ENCODE measurements at places on chromosomes 3 and 15.

GRCh38 chr3:133662278-133662651 lies 524 bp upstream of the TOPBP1 start:
- DNase-seq, result peak; percentile 63

DNA sequence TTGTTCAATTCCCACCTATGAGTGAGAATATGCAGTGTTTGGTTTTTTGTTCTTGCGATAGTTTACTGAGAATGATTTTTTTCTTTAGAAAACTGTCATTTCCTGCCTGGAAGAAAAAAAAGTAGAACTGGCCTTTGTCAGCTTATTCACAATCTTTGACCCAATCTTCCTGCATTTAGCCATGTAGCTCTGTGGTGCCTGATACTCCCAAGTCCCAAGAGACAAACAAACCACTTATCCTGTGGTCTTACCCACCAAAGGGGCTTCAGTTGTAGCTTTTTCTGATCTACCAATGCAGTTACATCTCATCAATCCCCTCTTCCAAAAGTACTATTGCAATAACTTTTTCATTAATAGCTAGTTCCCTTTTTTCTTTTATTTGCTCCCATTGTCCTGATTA lies 444.6 kb downstream of the GRM7 start:
- DNase-seq, result no peak

DNA sequence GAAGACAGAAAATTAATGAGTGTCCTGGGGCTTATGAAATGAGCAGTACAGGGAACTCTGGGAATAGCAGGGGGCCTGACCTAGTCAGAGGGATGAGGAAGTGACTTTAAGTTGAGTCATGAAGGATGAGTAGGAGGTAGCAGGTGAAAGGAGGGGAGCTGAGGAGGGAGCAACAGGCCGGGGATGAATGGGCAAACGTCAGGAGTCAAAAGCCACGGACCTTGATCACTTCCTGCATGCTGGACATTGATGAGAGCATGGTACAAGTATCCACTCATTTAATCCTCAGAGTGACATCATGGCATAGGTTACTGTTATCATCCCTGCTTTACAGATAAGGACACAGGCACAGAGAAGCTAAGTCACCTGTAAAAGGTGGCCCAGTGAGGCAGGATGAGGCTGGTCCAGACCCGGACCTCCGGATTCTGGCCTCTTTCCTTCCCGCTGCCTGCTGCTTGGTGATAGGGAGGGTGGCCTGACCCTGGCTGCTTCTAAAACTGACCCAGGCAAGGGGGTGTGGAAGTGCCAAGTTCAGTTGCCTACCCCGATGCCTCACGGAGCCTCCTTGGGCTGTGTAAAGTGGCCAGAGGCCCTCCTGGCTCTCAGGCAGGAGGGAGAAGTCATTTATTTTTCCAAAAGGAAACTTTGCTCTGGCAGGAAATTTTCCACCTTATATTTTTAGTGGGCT lies 7.6 kb downstream of the CORO2B start:
- DNase-seq, result no peak

DNA sequence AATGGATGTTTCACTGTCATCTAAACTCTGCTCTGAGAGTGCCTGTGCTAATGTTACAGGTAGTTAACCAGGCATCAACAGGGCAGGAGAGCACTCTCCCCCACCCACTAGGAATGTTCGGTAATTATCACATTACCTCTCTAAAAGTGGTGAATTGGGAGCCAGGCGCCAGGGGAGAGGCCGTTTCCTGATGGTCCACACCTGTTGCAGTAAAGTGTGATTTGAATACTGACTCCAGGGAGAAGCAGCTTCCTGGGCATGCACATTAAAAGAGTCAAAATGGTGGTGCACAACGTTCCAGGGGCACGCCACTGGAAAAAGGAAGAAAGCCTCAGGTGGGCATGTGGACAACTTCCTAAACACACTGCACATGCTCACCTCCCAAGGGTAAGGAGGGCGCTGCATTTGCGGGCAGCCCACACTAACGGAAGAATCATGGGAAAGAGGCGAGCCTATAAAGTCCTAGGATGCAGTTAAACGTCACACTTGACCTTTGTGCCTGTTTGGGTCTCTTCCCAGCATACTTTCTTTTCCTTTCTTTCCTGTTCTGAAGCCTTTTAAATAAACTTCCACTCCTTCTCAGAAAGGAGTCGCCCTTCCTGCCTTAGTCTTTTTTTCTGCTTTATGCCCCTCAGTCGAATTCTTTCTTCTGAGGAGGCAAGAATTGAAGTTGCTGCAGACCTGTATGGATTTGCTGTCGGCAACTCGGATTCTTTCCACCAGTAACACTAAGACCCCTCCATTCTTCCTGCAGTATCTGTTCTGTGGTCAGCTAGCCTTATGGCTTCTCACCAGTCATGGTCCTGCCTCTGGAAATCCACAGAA lies 28.9 kb upstream of the GPD1L start:
- no peak for DNase-seq

DNA sequence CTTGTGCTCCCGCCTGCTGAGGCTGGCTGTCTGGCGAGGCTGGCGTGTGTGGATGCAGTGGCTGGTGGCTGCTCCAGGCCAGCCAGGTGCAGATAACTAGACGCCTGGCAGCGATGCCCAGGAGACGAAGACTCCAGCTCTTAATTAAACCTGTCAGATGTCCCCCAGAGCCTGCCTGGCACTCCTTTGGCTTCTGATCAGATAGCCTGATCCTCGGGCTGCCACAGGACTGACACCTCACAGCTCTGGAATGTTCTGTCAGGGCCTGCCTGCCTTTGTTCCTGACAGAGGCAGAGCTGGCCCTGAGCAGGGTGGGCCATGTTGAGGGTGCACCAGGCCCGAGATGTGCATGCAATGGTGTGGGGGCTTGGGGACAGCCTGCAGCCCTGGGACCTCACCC lies 36.5 kb downstream of the PLXNA1 start:
- no peak for DNase-seq

DNA sequence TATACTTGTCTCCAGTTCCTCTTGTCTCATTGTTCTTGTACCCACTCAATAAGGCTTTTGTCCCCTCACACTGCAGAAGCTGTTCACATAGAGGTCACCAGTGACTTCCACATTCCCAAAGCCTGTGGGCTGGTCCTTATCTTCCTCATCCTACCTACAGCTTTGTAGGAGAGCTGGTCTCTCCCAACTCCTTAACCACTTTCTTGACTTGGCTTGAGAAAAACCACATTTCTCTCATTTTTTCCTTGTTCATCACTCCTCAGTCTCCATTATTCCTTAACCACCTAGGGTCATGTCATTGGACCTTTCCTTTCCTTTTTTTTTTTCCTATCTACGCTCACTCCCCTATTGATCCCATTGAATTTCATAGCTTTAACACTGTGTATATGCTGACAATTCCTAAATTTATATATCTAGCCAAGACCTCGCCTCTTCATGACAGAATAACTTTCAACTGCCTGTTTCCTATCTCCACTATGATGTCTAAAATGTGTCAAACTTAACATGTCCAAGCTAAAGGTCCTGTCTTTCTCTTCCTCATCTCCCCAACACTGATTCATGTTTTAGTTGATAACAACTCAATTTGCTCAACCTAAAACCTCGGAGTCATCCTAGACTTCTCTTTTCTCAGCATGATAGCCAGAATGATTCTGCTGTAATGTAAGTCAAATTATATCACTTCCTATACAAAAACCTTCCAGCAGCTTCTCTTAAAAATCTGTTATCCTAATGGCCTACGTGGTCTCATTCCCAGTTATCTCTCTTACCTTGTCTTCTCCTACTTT lies 49.5 kb downstream of the CEP63 start:
- no peak for DNase-seq

- DNase-seq, result no peak
Measured at GRCh38 chr15:76433798-76434400, 97.3 kb downstream of the ISL2 start.

GRCh38 chr15:49110158-49110944 lies 45.0 kb downstream of the COPS2 start:
- no peak for DNase-seq

DNA sequence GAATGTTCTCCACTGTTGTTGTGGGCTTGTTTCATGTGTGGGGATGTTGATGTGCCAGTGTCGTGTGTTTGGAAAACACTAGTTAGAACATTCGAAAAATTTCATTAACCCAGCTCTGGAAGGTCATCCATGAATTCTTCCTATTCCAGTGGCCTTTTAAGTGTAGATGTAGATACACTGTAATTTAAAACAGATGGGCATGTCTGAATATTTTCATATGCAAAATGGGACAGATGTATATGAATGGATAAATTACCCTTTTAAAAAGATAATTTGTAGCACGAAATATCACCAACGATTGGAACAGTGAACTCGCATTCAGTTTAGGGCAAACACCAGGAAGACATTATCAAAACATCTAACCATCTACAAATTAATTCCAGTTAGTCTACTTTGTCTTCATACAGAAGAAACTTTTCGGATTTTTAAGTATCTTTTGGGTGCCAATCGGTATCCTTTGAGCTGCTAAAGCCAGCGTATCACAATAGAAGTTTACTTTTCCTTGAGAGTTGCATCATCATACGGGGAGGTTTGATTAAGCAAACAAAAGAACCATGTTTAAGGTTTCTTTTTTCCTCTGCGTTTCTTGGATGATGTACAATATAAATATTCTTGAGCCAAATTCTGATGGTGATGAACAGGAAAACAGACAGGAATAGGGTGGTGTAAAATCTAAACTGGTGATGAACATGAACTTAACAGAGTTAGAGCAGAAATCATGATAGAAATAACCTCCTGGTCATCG lies 528.1 kb downstream of the FOXP1 start:
- no peak for DNase-seq

DNA sequence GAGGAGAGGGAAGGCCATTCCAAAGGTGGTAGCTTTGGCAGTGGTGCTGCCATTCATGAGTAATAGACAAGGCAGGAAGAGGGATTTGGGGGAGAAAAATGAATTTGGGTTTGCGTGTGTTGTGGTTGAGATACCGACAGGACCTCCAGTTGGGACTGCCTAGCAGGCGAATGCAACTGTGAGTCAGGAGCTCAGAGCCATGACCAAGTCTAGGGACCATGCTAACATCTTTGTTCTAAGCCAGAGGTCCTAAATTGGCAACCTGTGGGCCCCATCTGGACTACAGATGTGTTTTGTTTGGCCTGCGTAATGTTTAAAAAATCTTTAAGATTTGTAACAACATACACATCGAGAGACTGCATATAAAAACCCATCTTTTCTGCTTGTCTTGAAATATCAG lies 61.6 kb downstream of the SAMMSON start:
- DNase-seq, result no peak

- no peak for DNase-seq
Measured at GRCh38 chr3:69422751-69423150, 36.9 kb upstream of the FRMD4B start.

DNA sequence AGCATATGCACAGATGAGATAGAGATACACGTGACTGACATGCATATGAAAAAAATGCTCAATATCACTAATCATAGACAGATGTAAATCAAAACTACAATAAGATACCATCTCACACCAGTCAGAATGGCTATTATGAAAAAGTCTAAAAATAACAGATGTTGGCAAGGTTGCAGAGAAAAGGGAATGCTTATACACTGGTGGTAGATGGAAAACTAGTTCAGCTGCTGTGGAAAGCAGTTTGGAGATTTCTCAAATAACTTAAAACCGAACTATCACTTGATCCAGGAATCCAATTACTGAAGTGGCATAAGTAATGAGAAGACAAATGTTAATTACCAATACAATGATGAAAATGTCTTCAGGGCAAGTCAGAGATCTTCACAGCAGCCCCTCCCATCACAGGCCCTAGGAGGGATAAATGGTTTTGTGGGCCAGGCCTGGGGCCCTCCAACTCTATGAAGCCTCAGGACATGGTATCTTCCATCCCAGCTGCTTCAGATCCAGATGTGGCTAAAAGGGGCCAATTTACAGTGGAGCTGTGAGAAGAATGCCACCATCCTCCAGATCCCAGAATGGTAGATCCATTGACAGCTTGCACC lies 71.4 kb upstream of the PLSCR4 start:
- no peak for DNase-seq

GRCh38 chr3:9916734-9917680 lies at the start of gene IL17RC:
Gene IL17RC (plus strand): TSS chr3:9917098. CDS start chr3:9917316, 218 bp downstream.
- DNase-seq, result peak; percentile 34

DNA sequence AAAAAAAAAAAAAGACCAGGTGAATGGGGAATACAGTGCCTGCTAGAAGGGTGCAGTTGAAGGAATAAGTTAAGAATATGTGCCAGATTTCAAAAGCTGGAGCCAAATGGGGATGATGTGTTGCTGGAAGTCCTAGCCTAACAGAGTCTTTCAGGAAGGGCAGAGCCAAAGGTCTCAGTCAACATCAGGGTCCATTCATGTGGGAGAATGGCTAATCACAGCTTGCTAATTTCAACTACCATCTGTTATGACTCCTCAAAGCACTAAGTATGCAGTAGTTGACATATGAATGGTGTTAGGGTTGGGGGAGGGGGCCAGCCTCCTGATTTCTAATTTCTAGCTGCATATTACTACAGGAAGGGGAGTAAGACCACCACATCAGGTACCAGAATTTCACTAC lies 4.4 kb downstream of the ZBTB38 start:
- DNase-seq, result no peak

DNA sequence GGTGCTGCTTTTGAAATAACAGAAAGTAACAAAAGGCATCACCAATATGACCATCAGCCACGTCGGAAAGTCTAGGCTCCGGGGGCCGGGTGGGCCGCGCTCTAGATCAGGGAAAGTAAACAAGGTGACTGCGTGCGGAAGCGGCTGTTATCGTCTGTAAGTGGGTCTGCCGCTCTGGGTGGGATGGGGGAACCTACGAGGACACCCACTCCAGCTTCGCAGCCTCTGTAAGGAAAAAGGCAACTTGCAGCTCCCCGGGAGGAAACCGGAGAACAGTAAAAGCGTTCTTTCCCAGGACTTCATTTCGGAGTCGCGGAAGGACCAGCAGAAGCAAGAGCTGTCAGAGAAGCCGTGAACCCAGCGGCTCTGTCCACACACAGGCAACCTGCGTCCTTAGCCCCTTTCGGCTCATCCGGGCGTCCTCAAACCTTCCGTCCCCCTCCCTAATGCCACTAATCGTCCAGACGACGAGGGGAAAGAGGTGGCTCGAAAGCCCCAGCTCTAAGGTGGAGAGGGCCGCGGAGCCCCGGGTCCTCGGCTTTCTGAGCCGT lies 461 bp downstream of the XRN1 start:
- DNase-seq, result peak; percentile 52

- no peak for DNase-seq
Measured at GRCh38 chr3:139534455-139534812, 5.1 kb downstream of the RBP1 start.

DNA sequence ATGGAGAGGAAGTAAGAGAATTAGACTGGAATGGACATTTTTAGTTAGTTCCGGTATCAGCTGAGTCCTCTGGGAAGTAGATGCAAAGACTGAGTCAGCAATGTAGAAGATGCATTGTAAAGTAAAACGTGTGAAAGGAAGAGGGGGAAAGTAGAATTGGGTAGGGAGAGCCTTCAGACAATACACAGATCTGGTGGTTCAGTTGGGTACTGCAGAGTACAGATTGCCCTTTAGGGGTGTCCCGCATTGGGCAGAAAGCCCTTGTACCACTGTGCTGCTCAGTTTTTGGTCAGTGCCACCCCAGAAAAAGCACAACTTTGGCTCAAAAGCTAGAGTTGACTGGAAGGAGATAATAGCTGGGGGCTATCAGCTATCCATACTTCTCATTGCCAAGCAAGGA lies 247.4 kb downstream of the KBTBD8 start:
- DNase-seq, result no peak

- DNase-seq, result no peak
Measured at GRCh38 chr3:52028572-52028971, 27.8 kb downstream of the DUSP7 start.

- no peak for DNase-seq
Measured at GRCh38 chr15:74793135-74794028, 11.5 kb downstream of the CSK start.

- DNase-seq, result no peak
Measured at GRCh38 chr3:145182196-145182911, 978.6 kb downstream of the PLOD2 start.

Data from GM20000 (cell line).